Stimulated activated effector memory CD8-positive, alpha-beta T cell treated with anti-CD3 and anti-CD28 coated beads, Interleukin-12 subunit alpha, Interleukin-12 subunit beta, amount 100 ng/mL, for 72 hours (primary cell): ENCODE measurements at places on chromosomes 16 and 17.

- DNase-seq: no peak
Measured at GRCh38 chr16:17403859-17404545, 66.8 kb downstream of the XYLT1 start.

DNA sequence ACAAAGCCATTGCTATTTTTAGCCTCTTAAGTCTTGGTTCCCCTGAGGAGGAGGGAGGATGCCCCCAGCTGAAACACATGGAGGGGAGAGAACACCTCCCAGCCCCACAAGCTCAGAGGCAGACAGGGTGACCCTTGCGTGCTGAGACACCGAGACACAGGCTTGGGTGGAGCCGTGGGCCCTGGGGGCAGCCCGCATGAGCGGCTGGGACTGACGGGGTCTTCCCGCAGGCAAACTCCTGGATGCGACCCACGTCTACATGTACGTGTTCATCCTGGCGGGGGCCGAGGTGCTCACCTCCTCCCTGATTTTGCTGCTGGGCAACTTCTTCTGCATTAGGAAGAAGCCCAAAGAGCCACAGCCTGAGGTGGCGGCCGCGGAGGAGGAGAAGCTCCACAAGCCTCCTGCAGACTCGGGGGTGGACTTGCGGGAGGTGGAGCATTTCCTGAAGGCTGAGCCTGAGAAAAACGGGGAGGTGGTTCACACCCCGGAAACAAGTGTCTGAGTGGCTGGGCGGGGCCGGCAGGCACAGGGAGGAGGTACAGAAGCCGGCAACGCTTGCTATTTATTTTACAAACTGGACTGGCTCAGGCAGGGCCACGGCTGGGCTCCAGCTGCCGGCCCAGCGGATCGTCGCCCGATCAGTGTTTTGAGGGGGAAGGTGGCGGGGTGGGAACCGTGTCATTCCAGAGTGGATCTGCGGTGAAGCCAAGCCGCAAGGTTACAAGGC is 9.8 kb downstream of the SLC16A3 start:
- peak; percentile 78 for DNase-seq

DNA sequence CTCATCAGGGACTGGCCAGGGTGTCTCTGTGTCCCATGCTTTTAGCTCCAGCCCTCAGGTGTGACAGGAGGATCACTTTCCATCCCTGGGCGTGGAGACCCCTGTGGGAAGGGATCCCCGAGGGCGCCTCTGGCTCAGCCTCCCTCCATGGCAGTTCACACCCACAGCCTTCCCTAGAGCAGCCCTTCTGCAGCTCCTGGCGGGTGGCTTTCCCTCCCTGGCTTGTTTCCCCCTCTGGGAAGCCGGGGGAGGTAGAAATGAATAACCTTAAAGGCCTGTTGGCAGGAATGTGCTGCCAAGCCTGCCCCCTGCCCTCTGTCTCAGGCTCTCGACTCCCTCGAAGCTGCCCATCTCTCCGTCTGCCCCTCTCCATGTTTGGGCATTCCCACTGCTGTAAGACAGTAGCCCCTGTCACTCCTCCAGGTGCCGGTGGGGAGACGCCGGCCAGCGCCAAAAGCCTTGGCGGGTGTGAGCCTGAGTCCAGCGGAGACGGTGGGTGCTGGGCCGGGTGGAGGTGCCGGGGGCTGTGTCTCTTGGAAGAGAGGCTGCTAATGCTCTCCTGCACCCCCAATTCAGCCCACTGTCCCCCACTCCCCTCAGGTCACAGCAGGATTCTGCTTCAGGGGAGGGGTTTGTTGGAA is 2.1 kb upstream of the ATP2A1 start:
- DNase-seq: no peak

DNA sequence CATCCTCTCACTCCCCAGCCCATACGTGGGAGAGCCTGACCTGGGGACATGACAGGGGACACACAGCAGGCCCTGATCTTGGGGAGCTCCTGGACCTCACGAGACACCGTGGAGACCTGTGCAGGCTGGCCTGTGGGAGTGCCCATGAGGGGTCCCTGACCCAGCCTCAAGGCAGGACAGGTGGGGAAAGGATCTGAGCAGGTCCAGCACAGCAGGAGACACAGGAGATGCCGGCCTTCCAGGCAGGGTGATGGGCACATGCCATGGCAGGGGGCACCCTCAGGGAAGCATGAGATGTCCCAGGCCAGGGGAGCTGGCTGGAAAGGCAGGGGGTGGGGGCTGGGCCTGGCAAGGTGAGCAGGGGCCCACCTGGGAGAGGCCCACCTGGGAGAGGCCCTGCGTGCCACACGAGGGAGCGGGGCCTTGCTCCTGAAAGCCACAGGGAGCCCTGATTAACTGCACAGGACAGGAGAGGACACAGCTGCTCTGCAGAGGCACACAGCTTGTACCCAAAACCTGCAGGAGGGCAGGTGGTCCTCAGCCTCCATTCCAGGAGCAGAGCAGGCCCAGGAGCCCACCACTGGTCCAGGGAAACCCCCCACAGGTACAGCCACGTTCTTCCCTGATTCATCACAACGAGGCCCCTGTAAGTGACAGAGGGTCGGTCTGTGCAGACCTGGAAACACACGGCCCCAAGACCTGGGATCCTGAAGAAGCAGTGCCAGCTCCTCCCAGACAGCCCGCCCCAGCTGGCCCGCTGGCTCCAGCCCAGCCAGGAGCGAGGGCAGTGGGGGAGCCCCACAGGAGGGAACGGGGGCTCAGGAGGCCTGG is 26.6 kb upstream of the KRT17 start:
- no peak for DNase-seq

DNA sequence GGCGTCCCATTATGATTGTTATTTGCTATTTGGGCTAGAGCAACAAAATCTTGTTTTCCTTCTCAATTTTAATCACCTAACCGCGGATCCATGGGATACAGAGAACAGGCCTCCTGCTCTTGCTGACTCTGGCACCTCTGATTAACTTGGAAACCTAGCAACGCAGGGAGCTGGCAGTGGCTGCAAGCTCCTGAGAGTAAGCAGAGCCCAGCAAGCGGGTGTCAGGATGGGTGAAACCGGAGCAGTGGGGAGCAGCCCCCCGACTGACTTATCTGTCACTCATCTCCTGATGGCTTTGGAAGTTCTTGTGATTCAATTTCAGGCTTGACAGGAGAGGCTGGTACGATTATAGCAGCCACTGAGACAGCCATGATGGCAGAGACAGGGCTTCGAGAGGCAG is 45.5 kb upstream of the CDC42EP4 start:
- DNase-seq: no peak

DNA sequence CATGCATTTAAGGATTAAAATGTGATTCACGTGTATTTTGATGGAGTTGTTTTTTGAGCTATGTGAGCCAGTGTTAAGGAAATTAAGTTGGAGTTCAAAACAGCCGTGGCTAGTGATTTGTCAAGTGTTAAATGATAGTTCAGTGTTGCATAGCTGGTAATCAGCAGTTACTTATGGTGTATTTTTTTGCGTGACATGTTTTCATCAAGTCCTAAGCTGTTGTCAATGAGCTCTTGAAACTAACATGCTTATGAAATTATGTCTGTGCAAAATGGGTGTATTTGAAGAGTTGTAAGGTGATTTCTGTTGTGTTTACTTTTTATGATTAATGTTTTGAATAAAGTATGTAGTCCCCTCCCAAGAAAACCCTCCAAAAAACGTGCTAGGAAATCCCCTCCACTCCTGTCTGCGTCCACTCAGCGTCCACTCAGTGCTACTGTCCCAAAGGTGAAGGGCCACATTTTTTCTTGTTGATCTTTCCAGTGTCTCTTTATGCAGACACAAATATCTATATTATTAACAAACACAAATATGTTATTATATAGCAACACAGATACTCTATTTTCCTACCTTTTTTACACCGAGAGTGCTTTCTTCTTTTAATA is 30.0 kb downstream of the USP10 start:
- no peak for DNase-seq

GRCh38 chr16:88844419-88845036 is 12.2 kb downstream of the GALNS start:
- no peak for DNase-seq

DNA sequence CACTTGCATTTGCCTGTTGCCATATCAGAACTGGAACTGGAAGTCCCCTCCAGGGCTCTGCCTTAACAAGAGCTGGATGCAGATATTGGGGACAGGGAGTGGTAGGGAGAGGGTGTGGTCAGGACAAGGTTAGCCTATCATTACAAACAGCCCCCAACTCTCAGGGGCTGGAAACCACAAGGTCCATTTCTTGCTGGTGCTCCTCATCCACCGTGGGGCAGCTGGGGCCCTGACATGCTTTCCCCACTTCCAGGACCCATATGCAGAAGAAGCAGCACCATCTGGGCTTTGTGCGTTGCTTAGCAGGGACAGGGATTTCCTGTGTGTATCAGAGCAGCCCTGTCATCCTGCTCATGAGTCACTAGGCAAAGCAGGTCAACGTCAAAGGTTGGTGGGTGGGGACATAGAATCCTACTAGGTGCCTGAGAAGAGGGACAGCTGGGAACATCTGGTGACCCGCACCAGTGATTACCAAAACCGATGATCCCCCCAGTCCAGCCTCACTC is 26.9 kb downstream of the RGS9 start:
- DNase-seq: peak; percentile 59

DNA sequence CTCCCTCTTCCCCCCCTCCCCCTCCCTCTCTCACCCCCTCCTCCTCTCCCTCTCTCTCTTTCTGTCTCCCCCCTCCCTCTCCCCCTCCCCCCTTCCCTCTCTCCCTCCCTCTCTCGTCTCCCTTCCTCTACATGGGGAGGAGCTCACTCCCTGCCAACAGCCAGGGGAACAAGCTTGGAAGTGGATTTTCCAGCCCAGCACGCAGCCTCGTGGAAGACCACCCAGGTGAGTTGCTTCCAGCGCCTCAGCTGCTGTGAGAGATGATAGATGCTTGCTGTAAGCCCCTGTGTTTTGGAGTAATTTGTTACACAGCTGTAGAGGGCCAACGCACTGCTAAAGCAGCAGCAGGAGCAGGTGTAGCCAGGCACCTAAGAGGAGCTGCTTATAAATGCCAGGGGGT is 20.8 kb downstream of the ACTG1 start:
- DNase-seq: no peak

- DNase-seq: no peak
Measured at GRCh38 chr17:73013301-73013700, 79.2 kb downstream of the SLC39A11 start.

DNA sequence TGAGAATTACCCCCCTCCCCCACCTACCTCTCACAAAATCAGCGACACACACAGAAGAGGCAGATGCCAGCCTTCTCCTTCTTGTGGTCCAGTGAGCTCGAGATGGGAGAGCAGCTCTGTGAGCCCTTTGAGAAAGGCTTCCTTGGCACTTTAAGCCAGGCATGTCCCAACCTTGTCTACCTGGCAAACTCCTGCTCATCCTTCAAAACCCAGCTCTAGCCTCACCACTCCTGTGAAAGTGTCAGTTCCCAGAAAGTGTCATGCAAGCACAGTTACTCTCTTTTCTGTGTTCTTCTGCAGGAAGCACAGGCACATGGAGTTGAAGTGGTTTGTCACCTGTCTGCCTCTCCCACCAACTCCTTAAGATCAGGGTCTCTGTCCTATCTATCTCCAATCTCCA is 1.6 kb downstream of the TMEM98 start:
- DNase-seq: no peak

DNA sequence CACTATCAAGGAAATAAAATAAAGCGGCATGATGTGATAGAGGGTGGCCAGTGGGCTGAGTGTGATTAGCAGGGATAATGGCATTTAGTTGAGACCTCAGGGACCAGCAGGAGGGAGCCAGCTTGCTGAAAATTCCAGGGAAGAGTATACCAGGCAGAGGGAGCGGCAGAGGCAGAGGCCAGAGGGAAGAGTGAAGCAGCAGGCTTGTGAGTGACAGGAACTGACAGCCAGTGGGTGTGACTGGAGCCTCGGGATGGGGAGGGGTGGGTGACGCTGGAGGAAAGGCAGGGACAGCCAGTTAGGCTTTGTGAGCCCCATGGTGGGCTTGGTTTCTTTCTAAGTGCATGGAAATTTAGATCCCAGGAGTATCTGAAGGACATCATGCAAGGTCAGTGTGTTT is 209.7 kb upstream of the CACNG3 start:
- DNase-seq: no peak

GRCh38 chr17:31318298-31318801 is 3.1 kb downstream of the EVI2A start:
- DNase-seq: peak; percentile 67

DNA sequence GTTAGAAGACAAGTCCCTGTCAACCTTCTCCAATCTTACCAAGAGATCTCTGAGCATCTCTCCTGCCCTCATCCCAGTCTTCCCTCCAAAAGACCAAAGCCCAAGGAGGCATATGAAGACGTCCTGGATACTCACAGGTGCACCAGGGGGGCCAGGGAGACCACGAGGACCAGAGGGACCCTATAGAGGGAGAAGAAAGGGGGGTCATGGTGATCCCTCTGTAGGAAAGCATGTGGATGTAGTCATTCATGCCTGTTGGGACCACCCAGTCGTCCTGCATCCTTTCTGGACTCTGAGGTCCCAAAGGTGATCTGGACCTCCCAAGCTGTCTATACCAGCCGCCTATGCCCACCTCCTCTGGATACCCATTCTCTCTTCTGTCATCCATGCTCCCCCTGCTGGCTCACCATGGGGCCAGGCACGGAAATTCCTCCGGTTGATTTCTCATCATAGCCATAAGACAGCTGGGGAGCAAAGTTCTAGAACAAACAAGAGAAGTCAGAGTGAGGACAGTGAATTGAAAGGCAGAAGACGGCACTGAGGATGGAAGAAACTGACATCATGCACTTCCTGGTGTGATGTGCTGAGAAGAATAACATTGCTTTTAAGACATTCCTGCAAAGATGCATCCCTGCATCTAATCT is 3.3 kb downstream of the COL1A1 start:
- peak; percentile 76 for DNase-seq

DNA sequence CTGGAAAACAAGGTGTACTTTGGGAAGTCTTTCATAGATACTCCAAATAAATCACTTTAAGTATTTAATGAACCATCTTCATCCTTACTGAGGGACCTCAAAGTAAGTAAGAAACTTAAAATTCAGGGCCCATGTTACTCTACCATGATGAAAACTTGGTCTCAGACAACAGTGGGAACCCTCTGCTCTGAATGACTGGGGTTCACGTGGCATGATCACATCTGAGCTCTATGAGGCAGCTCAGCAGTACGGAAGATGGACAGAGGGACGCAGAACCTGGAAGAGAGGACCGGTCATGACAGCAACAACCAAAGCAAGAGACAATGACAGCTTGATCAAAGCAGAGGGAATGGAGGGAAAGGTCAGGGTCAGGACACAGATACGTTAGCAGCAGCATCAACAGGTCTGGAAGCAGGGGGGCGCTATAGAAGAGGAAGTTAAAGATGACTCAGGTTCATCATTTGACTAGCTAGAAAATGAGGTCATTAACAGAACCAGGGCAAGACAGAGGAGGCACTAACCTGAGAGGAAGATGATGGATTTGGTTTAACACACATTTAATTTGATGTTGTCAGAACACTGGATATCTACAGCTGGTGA is 9.5 kb downstream of the XPO6 start:
- no peak for DNase-seq

DNA sequence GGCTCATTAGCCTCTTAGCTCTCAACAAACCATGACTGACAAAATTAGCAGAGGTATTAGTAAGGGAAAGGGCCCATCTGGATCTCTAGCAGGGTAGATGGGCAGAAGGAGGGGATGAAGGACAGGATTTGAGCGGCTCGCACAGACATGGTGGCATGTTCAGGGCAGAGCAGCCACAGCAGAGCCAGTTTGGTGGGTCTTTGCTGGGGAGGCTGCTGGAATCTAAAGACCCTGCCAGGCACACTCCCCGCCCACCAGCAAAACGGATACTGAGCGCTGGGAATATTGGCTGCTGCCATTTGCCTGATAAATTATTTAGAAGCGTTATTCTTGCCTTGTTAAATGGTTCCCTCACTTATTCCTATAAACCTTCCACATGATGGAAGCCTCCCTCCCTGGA is 20.7 kb upstream of the NAT9 start:
- no peak for DNase-seq

- no peak for DNase-seq
Measured at GRCh38 chr16:23552161-23552560, 5.0 kb downstream of the EARS2 start.
